ENCODE measurements at places on chromosomes 5 and 9. TPM values are rescaled to one million over a fixed set of nuclear protein-coding genes. Genes with fewer than 3 reads are reported as not detected.

- H3K36me3 ChIP-seq: no peaks in the 10 kb centered on the region
- H3K4me3 ChIP-seq: no peak overlapping the region
- no peaks in the 10 kb centered on the region for H3K27me3 ChIP-seq
- DNase-seq: no peak
- no peak overlapping the region for H3K27ac ChIP-seq
Observed at GRCh38 chr5:3122216-3122615, 370.7 kb upstream of the IRX2 start.

The CCDC180 gene
- total RNA-seq: 8.5 TPM

- no peak for DNase-seq
- no peaks in the 10 kb centered on the region for H3K27me3 ChIP-seq
- H3K4me1 ChIP-seq: peaks cover 11% of the 10 kb centered on the region
- H3K27ac ChIP-seq: no peak overlapping the region
- H3K4me3 ChIP-seq: no peak overlapping the region
- H3K36me3 ChIP-seq: peaks cover 4% of the 10 kb centered on the region
Observed at GRCh38 chr9:133825555-133826218, 87.5 kb upstream of the SARDH start.

- H3K4me3 ChIP-seq: no peak overlapping the region
- no peak for DNase-seq
- peaks cover 5% of the 10 kb centered on the region for H3K4me1 ChIP-seq
- H3K36me3 ChIP-seq: no peaks in the 10 kb centered on the region
- peaks cover 26% of the 10 kb centered on the region for H3K27me3 ChIP-seq
Observed at GRCh38 chr5:33939556-33940262, 3.5 kb downstream of the RXFP3 start.

The MLLT3 gene
- total RNA-seq: 28.9 TPM

DNA sequence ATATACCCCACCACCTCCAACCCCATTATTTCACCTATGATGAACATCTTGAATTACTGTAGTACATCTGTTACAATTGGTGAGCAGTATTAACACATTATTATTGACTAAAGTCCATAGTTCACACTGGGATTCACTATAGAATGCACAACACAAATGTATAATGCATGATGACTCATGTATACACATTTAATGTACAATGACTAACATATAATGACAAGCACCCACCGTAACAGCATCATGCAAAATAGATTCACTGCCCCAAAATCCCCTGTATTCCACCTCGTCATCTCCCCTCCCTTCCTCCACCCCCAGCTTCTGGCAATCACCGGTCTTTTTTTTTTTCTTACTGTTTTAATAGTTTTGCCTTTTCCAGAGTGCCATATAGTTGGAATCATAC is 47.1 kb upstream of the NEK6 start:
- H3K36me3 ChIP-seq: no peaks in the 10 kb centered on the region
- peaks cover 6% of the 10 kb centered on the region for H3K27me3 ChIP-seq
- DNase-seq: no peak

GRCh38 chr5:136190904-136191303 is 2.1 kb downstream of the SMIM32 start:
- H3K27me3 ChIP-seq: peaks cover 9% of the 10 kb centered on the region
- H3K36me3 ChIP-seq: peaks cover 27% of the 10 kb centered on the region
- H3K27ac ChIP-seq: no peak overlapping the region
- peak overlapping the region; percentile 73 for H3K4me3 ChIP-seq

DNA sequence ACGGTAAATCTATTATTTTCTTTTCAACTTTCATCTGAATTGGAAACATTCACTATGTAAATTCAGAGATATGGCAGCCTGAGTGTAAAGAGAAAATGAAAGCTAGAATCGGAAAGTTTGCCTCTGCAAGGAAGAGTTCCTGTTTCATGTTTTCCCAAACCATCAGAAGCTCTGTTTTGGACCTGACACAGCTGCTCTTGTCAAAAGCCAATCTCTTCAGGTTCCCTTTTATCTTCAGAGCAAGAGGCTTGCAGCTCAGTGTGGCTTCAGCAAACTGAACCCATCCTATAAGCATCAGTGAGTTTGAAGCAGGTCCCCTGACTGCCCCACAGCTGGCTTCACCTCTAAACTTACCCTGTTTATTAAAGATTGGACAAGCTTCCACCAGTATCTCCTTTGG is 1099.7 kb downstream of the DTWD2 start:
- peaks cover 3% of the 10 kb centered on the region for H3K4me1 ChIP-seq
- no peaks in the 10 kb centered on the region for H3K36me3 ChIP-seq
- no peak overlapping the region for H3K4me3 ChIP-seq
- H3K27me3 ChIP-seq: no peaks in the 10 kb centered on the region
- no peak overlapping the region for H3K27ac ChIP-seq

The SLC22A4 gene
- 5.4 TPM for total RNA-seq

- H3K27me3 ChIP-seq: no peaks in the 10 kb centered on the region
- H3K4me1 ChIP-seq: peaks cover 68% of the 10 kb centered on the region
- H3K36me3 ChIP-seq: no peaks in the 10 kb centered on the region
- DNase-seq: no peak
Observed at GRCh38 chr9:75454043-75454442, 365.7 kb downstream of the OSTF1 start.

DNA sequence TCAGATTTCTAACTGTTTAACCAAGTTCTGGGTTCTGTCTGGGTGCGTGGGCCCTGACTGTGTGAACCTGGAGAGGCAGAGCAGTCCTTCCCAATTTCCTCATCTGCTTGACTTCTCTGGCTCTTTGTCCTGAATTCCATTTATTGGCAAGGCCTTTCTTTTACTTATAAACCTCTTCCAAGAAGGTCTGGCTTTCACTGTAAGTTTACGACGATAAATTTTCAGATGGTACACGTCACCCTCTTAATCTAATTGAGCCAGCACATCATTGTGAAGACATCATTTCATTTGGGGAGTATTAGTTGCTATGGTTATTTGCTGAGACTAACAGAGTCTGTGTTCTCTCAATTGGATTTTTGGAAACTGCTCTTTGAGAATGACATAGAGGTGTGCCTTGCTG is 92.4 kb downstream of the ARHGAP26 start:
- no peaks in the 10 kb centered on the region for H3K36me3 ChIP-seq
- H3K27ac ChIP-seq: no peak overlapping the region
- no peaks in the 10 kb centered on the region for H3K27me3 ChIP-seq
- no peak for DNase-seq

- no peak for DNase-seq
- H3K4me1 ChIP-seq: peaks cover 7% of the 10 kb centered on the region
- no peaks in the 10 kb centered on the region for H3K36me3 ChIP-seq
- H3K27ac ChIP-seq: no peak overlapping the region
- no peak overlapping the region for H3K4me3 ChIP-seq
Observed at GRCh38 chr5:154694159-154694558, 61.0 kb upstream of the LARP1 start.

- H3K36me3 ChIP-seq: no peaks in the 10 kb centered on the region
- no peak overlapping the region for H3K27ac ChIP-seq
- H3K4me3 ChIP-seq: no peak overlapping the region
- peaks cover 56% of the 10 kb centered on the region for H3K4me1 ChIP-seq
- no peak for DNase-seq
Observed at GRCh38 chr9:81562231-81563019, 126.9 kb downstream of the TLE1 start.

GRCh38 chr9:14211564-14211963 is 102.4 kb downstream of the NFIB start:
- no peak overlapping the region for H3K27ac ChIP-seq
- H3K27me3 ChIP-seq: no peaks in the 10 kb centered on the region
- peaks cover 54% of the 10 kb centered on the region for H3K4me1 ChIP-seq

DNA sequence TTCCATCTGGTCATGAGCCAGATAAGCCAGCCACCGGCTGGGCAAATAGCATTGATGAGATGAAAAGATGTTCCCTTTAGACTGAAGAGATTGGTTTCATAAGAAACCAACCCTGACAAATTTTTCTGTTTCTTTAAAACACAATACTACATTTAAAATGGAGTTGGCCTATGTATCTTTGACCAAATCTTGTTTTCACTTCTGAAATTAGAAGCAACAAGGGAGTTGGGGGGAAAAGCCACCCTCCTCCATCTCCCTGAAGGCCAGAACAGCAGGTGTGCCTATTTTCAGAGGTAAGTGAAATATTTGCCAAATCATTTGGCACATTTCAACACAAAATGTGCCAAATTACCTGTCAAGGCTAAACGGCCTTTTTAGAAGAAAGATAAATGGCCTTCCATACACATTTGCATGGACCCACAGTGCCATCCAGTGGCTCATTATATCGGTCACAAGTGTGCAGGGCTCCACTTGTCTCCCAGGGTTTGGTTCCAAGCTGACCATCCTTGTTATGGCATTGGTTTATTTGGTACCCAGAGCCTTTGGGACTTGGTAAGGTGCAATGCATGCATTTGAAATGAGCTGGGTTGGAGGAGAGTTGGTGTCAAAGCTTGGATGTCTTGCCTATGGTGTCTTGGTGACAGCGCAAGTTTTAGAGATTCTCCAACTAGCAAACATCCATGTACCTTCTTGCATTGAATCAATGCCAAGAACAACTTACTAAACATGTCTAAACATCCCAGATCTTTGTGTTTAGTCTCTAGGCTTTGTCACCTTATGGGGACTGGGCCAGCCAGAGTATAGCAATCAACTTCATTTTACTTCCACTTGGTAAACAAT is 372.0 kb upstream of the KIF2A start:
- H3K27me3 ChIP-seq: no peaks in the 10 kb centered on the region
- no peak overlapping the region for H3K4me3 ChIP-seq
- H3K4me1 ChIP-seq: peaks cover 4% of the 10 kb centered on the region
- H3K27ac ChIP-seq: no peak overlapping the region
- no peaks in the 10 kb centered on the region for H3K36me3 ChIP-seq
- no peak for DNase-seq

- no peaks in the 10 kb centered on the region for H3K4me1 ChIP-seq
- no peak for DNase-seq
- H3K4me3 ChIP-seq: no peak overlapping the region
- H3K27me3 ChIP-seq: peaks cover 4% of the 10 kb centered on the region
- H3K36me3 ChIP-seq: no peaks in the 10 kb centered on the region
Observed at GRCh38 chr5:171688696-171689495, 96.7 kb upstream of the SMIM23 start.

- H3K27me3 ChIP-seq: no peaks in the 10 kb centered on the region
- H3K4me3 ChIP-seq: no peak overlapping the region
- H3K4me1 ChIP-seq: peaks cover 46% of the 10 kb centered on the region
- DNase-seq: no peak
- H3K27ac ChIP-seq: no peak overlapping the region
Observed at GRCh38 chr5:125483609-125484008, 737.2 kb upstream of the ZNF608 start.

- H3K4me3 ChIP-seq: no peak overlapping the region
- H3K27ac ChIP-seq: no peak overlapping the region
- no peak for DNase-seq
- no peaks in the 10 kb centered on the region for H3K36me3 ChIP-seq
- H3K4me1 ChIP-seq: peaks cover 29% of the 10 kb centered on the region
Observed at GRCh38 chr9:86410281-86410680, 56.1 kb upstream of the TUT7 start.

DNA sequence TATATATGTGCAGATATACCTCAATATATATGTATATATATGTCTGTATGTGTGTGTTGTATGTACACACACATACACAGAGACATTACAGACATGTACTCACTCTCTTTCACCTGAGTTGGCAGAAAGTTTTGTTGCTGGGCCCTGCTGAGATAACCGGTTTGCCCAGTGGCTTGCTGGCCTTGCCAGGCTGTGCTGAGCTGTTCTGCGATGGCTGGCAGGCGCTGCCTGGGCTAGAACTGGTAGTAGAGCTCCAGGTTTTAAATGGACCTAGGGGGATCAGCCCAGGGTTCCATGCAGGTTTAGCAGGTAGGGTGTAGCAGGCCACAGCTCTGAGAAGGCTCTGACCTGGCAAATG is 394.3 kb downstream of the GADD45G start:
- H3K4me1 ChIP-seq: peaks cover 50% of the 10 kb centered on the region
- no peak overlapping the region for H3K4me3 ChIP-seq
- no peak overlapping the region for H3K27ac ChIP-seq
- no peaks in the 10 kb centered on the region for H3K27me3 ChIP-seq

DNA sequence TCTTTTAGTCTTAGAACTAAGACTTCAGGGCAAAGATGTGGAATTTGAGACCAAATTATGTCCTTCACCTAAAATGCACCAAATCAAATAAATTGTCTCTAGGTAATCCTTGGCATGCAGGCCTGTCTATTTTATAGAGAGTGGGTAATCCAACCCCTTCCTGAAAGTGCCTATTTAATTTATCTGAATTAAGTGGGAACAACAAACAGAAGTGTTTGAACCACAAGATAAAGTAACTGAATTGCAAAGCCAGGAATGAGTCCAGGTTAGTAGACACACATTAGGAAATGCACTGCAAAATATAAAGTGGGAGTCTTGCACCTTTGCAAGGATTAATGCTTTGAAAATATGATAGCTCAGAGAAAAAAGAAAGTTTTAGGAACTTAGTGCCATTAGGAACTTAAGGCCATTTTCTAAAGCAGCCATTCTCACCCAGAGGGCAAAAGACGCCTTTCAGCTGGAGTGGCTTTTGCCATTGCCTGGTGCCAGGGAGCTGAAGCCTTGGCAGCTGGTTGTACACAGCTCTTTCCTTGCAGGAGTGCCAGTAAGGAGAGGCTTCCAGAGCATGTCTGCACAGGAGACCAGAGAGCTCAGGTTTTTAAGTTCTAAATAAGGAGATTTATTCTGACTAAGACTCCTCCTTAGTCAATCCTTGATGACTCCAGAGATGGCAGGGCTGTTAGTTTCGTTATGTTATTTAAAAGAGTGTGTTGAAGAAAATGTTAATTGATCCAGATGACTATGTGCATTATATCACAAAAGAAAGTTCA is 151.7 kb upstream of the ELL2 start:
- no peak overlapping the region for H3K4me3 ChIP-seq
- H3K27ac ChIP-seq: no peak overlapping the region
- H3K27me3 ChIP-seq: no peaks in the 10 kb centered on the region
- no peaks in the 10 kb centered on the region for H3K36me3 ChIP-seq
- no peak for DNase-seq

The ARHGEF39 gene
- 0.85 TPM for total RNA-seq

DNA sequence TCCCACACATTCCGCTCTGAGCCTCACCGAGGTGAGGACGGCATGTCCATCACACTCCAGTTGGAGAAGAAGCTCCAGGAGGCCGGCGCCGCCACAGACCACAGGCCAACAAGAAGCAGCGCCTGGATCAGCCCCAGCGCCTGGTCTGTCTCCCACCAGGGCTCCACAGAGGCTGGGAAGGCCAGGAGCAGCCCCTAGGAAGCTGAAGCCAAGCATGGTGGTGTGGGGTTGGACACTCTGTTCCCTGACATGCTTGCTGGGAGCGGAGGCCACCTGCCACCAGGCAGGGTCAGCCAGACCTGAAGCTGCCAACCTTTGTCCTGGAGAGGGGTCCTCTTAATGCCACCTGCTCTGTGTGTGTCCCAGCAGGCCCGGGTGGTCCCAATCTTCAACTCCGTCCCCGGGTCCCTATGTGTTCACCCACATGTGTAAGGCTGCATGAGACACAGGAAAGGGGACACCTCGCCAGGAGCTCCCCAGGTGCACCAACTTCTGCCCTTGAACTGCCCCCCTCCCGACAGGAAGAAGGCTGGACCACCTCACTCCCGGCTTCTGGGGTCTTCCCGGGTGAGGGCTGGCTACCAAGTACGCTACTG is 140.1 kb upstream of the PPP1R26 start:
- DNase-seq: no peak
- no peaks in the 10 kb centered on the region for H3K36me3 ChIP-seq
- peaks cover 34% of the 10 kb centered on the region for H3K27me3 ChIP-seq
- H3K4me3 ChIP-seq: no peak overlapping the region
- H3K27ac ChIP-seq: no peak overlapping the region
